ENCODE measurements at places on chromosomes 4 and X.

DNA sequence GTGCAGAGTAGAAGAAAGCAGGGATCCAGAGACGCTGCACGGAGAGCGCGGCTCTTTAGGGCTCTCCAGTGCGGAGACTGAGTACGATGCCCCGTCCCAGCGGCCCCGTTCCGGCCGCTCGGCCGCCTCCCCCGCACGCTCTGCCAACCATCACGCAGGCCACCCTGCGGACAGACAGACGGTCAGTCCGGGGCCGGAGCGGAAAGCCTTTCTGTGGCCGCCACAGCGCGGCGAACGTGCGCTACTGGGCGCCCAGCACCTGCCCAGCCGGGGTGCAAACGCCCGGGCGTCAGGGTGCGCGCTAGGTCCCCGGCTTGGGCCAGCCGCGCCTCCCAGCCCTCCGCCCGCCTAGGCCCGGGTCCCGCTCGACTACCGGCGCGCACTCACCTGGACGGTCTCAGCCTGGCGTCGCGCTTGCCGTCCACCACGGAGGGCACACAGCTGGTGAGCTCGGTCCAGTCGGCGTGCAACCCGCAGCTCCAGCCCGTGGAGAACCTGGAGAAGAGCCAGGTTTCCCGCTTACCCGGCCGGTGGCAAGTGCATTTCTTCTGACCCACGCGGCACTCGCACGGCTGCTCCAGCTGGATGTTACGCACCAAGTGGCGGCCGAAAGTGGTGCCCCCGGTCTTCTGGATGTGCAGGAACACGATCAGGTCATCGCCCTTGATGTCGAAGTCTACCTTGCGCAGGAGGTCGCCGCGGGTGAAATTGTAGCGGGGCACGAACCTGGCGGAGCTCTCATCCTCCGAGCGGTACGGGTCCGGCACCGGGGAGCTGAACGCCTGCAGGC is 1.8 kb downstream of the HS6ST2 start:
- DNase-seq = no peak

DNA sequence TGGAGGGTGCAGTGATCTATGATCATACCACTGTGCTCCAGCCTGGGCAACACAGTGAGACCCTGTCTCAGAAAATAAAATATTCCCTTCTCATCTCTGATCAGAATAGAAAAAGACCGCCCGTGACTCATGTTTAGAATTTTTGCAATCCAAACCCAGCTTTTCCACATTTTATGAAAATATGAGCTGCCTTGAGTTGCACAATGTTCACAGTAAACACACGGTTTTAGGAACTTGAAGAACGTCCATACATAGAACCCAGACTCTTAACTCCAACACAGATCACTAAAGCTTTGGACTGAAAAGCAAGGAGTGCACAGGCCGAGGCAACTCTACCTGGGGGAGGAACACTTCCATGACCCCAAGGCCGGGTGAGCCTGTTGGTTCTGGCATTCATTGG is 305.0 kb downstream of the TENM3 start:
- DNase-seq = no peak

DNA sequence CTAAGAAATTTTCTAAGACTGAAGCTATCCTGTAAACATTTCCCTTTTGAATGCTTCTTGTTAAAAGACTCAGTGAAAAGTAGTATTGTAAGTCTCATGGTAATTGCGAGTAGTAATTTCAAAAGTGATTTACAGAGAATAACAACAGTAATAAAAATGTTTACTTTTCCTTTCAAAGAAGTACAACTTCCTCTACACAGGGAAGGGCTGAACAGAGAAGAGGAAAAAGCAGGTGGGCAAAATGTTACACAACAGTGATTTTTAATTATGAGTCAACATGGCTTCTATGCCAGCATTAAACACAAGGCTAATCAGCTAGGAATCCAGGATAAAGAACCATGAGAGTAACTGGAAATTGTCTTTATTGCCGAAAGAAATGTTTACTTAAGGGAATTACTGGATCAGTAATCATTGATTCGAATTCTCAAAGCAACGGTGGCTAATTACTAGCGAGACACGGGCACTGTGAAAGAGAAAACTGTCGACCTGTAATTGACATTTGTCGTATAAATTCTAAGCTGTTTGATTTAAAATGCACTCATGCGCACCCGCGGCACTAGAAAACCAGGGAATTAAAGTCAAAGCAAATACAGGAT is 15.4 kb downstream of the UTP3 start:
- DNase-seq = no peak

DNA sequence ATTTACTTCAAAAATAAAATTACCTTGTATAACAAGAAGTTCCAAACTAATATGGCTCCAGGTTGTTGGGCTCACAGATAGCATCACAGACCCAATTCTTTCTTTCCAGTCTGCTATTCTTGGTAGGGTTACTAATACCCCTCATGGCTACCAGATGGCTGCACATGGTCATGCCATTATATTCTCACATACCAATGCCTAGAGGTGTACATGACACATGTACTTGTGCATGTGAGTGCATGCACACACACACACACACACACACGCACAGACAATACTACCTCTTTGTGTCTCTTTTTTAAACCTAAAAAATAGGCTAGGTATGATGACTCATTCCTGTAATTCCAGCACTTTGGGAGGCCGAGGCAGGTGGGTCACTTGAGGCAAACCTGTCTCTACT is 31.1 kb downstream of the FBXO8 start:
- no peak for DNase-seq

DNA sequence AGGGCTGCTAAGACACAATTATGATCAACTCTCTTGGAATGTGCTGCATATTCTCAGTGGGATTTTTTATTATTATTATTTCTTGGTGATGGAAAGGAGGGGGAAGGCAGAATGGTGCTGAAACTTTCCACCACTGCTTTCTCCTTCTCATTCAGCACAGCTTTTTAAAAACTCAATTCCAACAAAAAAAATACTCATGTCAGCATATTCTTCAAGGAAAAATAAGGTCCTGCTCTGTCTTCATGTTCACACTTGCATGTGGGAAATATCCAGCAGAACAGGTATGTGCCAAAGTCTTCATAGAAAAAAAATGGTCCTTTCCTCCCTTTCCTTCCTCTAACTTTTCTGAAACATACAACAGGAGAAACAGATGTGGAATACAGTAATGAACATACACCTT is 144.0 kb upstream of the ADAMTS3 start:
- no peak for DNase-seq

Measured in effector memory CD8-positive, alpha-beta T cell (primary cell).